ENCODE measurements at places on chromosomes 5 and 9.

- no peak for DNase-seq
Measured at GRCh38 chr9:136832581-136832980, 9.7 kb upstream of the AJM1 start.

DNA sequence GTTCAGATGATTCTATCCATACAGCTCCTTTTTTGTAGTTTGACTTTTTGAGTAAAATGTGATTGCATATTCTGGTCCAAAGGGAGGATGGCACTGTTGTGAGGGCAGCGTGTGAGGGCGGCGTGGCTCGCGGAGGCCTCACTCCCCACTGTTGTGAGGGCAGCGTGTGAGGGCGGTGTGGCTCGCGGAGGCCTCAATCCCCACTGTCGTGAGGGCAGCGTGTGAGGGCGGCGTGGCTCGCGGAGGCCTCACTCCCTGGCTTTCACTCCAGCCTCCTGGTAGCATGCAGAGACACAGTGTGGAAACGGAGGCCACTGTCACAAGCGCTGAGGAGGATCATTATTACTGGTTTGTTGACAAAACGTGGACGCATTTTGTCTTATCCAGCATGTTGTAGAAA, 79.0 kb downstream of the EHMT1 start:
- DNase-seq, result no peak

- no peak for DNase-seq
Measured at GRCh38 chr9:135359764-135360163, 119.8 kb upstream of the PPP1R26 start.

GRCh38 chr5:173653822-173654523, 37.5 kb upstream of the BOD1 start:
- DNase-seq, result no peak

GRCh38 chr9:117160254-117160653, 254.6 kb downstream of the ASTN2 start:
- DNase-seq, result no peak

- no peak for DNase-seq
Measured at GRCh38 chr9:87703636-87704276, 22.2 kb upstream of the CTSL start.

GRCh38 chr9:75071530-75072122, 16.3 kb downstream of the NMRK1 start:
- no peak for DNase-seq

DNA sequence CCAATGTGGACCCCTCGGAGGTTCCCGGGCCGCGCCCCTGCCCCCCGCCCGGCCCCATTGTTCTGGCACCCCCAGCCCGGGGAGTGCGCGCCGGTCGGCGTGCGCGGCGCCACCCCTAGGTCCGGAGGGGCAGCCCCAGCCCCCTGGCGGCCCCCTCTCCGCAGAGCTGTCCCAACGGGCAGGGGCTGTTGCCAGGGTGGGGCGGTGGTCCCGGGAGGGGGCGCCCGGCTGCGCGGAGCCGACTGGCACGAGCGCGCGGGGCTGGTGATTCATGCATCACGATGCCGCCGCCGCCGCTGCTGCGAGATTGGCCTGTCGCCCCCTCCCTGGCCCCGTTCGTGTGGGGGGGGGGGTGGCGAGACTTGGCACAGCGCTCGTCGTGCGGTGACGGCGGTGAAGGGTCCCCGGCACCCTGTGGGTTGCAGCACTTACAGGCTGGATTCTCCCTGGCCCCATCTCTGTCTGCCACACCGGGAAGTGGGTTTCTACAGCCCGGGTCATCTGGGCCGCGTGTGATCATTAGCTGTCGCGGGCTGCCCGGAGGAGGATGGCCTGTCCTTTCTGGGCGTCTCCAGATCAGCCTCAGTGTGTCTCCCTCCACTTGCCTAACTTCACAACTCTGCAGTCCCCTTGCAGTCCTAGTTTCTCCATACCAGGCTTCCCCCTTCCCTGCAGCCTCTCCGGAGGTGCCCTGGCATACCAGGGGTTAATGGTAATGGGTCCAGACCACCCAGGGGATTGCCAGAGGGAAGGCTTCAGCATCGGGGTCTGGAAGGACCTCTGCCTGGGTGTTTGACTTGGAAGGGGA, 858 bp downstream of the NCS1 start:
- no peak for DNase-seq

- no peak for DNase-seq
Measured at GRCh38 chr9:111825468-111826145, 30.9 kb upstream of the SHOC1 start.

DNA sequence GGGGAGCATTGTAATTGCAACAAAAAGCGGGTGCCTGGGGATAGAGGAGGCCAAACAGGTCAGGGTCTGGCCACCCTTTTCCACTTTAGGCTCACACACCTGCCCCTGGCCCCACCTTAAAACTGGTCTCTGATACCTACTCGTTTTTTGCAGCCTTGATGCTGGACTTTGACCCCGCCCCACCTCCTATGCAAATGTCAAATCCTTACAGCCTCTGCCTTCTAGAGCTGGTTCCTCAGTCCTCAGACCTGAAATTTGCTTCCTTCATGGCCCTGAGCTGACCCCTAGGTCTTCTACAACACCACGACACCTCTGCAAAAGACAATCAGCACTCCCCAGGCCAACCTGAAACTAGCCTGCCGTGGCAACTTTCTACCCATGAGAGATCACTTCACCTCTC, 37.7 kb downstream of the SMIM23 start:
- no peak for DNase-seq

- no peak for DNase-seq
Measured at GRCh38 chr9:6819529-6819928, 61.8 kb downstream of the KDM4C start.

DNA sequence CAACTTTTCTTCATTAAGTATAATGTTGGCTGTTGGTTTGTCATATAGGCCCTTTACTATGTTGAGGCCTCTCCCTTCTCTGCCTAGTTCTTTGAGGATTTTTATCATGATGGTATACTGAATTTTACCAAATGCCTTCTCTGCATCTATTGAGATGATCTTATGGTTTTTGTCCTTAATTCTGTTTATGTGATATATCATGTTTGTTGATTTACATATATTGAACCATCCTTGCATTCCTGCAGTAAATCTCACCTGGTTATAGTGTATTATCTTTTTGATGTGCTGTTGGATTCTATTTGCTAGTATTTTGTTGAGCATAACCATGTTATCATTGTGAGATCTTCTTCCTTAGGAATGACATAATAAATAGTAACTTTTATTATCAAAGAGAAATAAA, 362.9 kb downstream of the CCDC171 start:
- no peak for DNase-seq

- DNase-seq, result no peak
Measured at GRCh38 chr9:110655754-110656641, 12.6 kb upstream of the MUSK start.

GRCh38 chr9:135926402-135927194, 19.3 kb upstream of the CAMSAP1 start:
- peak; percentile 50 for DNase-seq

GRCh38 chr5:91159647-91160046, 223.5 kb downstream of the ARRDC3 start:
- DNase-seq, result no peak

GRCh38 chr5:104267320-104268015, 704.9 kb upstream of the NUDT12 start:
- no peak for DNase-seq

- DNase-seq, result no peak
Measured at GRCh38 chr5:107104040-107104995, 566.4 kb downstream of the EFNA5 start.

- DNase-seq, result no peak
Measured at GRCh38 chr9:89014153-89014552, 22.9 kb downstream of the S1PR3 start.

DNA sequence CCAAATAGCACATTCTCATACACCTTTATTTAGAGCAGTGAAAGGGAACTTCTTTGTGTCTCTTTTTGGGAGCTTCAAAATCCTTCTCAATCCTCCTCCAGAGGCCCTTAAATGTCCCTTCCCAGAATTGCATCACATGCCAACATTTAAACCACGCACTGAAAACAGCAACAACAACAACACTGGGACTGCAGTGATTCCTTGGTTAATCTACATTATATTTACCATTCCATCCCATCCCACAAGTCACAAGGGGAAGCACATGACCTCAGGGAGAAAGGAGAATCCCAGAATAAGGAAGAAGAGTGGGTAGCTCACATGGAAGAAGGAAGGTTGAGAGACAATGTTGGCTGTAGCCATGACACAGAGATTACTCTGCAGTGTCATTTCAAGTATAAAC, 41.1 kb downstream of the ELOVL7 start:
- DNase-seq, result no peak

GRCh38 chr5:107602896-107603295, 67.8 kb downstream of the EFNA5 start:
- DNase-seq, result no peak

DNA sequence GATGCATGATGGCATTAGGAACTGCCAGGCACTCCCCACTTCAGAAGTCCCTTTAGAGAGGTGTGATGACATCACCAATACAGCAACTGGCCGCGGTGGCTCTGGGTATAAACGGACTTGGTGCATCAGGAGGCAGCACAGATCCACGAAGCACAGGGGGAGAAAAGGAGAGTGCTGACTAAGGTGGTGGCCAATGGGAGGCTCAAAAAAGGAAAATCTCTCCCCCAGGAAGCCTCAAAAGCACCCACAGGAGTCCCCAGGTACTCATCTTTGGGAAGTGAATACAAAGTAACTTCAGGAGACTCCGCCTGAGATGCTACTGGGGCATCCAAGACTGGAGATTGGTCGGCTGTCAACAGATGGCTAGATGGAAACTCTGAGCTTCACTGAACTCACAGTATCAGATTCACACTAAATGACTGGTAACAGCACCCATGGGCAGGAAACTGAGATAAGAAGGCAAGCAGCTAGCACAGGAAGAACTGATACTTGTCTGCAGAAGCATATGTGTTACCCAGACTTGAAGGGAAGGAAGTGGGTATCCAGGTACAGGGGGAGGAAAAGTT, 7.6 kb downstream of the TTC39B start:
- no peak for DNase-seq

- DNase-seq, result no peak
Measured at GRCh38 chr5:402615-403359, 40.2 kb upstream of the EXOC3 start.

DNA sequence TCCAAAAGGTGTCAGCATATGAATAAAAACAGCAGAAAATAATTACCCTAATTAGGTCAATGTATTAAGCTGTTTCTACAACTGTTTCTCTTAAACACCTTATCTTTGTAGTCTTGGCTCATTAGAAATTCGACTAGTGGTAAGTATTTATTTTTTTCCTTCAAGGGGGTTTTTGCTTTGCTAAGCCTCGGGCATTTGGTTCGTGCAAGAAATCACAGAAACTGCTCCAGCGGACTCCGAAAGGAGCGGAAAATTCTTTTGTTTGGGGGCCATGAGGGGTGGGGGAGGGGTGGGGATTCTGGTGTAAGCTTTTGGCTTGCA, 757 bp downstream of the ZBED3 start:
- DNase-seq, result no peak

- DNase-seq, result no peak
Measured at GRCh38 chr9:9091387-9091786, 1291.8 kb upstream of the DMAC1 start.

GRCh38 chr9:115456515-115456914, 338.6 kb upstream of the TNC start:
- no peak for DNase-seq

- DNase-seq, result no peak
Measured at GRCh38 chr9:91558395-91558794, 134.8 kb upstream of the NFIL3 start.

DNA sequence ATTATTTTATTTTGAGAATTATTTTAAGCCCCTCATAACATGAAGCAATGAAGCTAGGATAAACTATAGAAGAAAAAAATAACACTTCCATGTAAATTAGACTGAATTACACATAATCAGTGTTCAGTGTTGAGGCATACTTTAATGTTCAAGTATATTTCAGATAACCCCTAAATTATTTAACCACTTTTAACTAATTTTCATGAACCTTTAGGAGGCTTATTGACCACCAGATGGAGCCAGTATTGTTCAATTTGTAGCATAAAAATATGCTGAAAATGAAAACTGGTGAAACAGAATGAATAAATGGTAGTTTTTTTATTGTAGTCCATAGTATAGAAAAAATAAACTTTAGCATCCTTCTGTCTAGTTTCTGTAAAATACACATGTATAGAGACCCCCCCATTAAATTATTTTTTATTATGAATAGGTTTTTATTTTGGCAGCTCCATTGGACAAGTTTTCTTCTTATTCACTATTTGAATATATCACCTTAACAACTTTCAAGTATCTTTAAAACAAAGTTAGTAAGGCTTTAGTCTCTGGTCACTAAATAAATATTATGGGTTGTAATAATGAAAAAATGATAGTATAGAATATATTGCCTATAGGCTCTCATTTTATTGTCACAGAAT, 190.1 kb downstream of the CWC27 start:
- DNase-seq, result no peak

GRCh38 chr5:147344861-147345260, 110.0 kb downstream of the STK32A start:
- no peak for DNase-seq

DNA sequence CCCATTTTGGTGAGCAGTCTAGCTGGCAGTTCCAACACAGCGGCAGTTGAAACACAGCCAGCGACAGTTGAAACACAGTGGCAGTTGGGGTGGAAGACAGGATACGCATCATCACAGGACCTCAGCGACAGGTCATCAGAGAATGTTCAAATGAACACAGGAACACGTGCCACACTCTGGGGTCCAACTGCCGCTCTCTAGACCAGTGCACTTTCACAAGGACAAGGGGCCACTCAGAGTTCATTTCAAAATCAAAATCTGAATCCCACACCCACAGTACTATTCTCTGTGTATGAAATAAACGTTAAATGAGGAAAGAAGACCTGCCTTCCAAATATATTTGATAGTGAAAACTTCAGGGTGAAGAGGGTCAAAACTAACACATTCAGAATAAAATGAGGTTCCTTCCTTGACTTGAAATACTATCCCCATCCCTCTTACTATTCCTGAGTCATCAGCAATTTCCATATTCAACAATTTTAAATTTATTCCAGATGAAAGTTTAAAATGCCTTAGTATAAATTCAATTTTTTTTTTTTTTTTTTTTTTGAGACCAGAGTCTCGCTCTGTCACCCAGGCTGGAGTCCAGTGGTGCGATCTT, 53.0 kb upstream of the SIMC1 start:
- DNase-seq, result no peak

DNA sequence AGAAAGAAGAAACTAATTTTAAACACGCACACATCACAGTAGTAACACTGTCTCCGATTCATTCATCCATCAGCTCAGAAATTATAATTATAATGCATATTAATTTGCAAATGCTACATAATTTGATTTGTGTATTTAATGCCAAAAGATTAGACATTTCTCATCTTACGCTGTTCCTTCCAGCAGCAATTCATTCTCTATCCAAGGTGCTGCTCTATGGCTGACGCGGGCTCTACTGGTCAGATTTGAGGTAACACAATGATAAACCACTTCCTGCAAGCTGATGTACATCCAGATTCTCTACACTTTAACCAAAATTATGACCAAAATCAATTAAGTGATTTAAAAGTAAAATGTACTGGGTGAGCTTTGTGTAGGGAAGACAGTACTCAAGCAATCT, 77.9 kb upstream of the ICE1 start:
- no peak for DNase-seq

DNA sequence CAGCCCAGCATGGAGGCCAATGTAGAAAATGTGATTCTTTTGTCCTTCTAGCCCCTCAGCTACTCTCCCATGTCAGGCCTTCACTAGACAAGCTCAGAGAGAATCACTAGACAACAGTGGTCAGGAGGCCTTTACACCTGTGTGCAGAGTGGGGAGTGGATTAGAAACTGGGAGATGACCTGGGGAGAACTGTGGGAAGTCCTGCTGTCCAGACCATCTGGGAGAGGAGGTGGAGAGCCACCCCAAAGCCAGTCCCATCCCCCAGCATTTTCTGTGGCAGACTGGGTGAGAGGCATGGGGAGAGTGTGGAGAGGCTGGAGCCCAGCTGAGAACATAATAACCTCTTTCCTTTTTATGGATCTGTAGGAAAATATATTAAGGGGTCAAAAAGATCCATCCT, 452.0 kb upstream of the DMAC1 start:
- DNase-seq, result no peak

Measured in HS-27A (cell line).